ENCODE measurements at places on chromosomes 3 and 15. TPM values are rescaled to one million over a fixed set of nuclear protein-coding genes. Genes with fewer than 3 reads are reported as not detected.

RASL12 gene
- total RNA-seq = not detected

DNA sequence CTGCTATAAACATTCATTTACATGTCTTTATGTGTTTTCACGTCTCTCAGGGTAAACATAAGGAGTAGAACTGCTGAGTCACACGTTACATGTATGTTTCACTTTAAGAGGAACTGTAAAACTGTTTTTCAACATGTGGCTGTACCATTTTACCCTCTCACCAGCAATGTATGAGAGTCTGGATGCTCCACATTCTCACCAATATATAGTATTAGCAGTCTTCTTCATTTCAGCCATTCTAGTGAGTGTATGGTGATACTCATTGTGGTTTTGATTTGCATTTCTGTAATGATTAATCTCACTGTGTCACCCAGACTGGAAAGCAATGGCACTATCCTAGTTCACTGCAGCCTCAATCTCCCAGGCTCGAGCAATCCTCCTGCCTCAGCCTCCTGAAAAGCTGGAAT is 37.1 kb downstream of the PHC3 start:
- peak; percentile 22 for DNase-seq

CLDN16 gene
- not detected for total RNA-seq

- no peak for DNase-seq
These were observed 648.5 kb upstream of the NR2F2 start for GRCh38 chr15:95681836-95682544.
